ENCODE measurements at places on chromosomes 16 and 17. TPM values are rescaled to one million over a fixed set of nuclear protein-coding genes. Genes with fewer than 3 reads are reported as not detected.
A peak's percentile ranks its signal among the peaks of the same experiment; 100 is the strongest.

GRCh38 chr17:372157-373152, 19.8 kb upstream of the RPH3AL start:
- no peak for DNase-seq

Gene C17orf50
- 0.14 TPM for polyA plus RNA-seq

DNA sequence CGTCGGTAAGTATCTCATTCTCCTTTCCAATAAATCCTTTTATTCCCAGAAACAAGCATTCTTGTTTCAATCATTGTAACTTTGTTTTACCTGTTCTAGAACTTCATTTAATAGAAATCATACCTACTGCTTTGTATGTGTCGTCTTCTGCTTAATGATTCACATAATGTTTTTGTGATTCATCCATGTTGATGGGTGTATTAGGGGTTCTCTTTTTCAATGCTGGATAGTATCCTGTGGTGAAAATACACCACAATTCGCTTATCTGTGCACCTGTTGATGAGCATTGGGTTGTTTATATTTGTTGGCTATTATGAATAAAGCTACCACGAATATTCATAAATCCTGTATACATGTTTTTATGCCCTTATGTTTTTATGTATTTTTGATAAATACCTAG, 703.2 kb downstream of the MAF start:
- DNase-seq, result no peak

- DNase-seq, result no peak
These were observed 25.8 kb downstream of the ABR start for GRCh38 chr17:1153795-1154546.

DNA sequence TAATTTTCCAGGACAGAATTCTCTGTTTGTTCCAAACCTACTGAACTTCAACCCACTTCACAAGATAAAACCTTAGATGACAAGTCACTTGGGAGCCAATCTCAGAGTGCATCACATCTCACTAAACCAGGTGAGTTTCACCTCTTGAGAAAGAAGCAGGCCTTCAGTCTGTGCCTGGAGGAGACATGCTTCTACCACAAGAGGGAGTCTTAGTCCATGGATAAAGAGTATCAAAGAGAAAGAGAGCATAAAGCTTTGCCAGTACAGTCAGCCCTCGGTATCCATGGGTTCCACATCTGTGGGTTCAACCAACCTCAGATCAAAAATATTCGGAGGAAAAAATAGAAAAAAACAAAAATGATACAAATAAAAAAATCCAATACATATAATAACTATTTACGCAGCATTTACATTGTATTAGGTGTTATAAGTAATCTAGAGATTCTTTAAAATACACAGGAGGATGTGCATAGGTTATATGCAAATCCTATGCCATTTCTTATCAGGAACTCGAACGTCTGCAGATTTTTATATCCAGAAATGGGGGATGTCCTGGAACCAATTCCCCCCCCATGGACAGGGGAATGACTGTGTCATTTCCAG, 37.7 kb downstream of the DUSP14 start:
- peak; percentile 19 for DNase-seq

DNA sequence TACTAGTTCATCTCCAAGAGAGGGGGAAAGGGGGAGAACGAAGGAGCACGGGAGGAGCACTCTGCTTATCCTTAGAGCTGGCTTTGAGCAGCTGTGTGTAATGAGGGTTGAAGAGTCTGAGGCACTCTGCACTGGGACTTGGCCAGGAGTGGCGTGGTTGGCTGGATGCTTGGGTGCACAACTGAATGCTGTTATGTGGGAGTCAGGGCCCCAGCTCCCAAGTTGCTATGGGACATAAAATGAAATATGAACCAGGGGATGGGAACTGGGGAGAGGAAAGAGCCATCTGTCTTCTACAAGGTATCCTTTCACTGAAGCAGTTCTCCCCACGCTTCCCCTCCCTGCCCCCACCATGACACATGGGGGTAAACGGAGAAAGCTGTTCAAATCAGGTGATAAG, 105.9 kb upstream of the ANKFN1 start:
- no peak for DNase-seq

GRCh38 chr17:19513897-19514488, 19.7 kb upstream of the SLC47A1 start:
- no peak for DNase-seq

Gene CD300LF
- polyA plus RNA-seq, result 0.67 TPM

GRCh38 chr17:34182036-34182803, 72.9 kb upstream of the CCL2 start:
- no peak for DNase-seq

DNA sequence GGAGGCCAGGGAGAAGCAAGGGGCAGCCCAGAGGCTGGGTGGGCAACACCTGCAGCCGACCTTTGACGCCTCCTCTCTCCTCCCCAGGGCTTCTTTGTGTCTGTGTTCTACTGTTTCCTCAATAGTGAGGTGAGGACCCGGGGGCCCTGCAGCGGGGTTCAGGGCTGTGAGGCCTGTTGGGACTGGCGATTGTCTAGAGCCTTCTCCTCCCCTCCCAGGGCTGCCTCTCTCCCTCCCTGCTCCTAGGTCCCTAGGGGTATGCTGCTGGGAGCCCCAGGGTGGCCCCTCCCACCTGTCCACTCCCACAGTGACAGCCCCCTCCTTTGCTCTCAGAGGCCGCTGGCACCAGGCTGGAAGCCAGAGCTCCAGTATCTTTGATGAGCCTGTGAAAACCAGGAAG, 10.8 kb upstream of the SPPL2C start:
- DNase-seq, result no peak

GRCh38 chr16:81694494-81695280, 84.4 kb upstream of the PLCG2 start:
- no peak for DNase-seq

- no peak for DNase-seq
These were observed 524 bp downstream of the IQCK start for GRCh38 chr16:19718624-19718965.

DNA sequence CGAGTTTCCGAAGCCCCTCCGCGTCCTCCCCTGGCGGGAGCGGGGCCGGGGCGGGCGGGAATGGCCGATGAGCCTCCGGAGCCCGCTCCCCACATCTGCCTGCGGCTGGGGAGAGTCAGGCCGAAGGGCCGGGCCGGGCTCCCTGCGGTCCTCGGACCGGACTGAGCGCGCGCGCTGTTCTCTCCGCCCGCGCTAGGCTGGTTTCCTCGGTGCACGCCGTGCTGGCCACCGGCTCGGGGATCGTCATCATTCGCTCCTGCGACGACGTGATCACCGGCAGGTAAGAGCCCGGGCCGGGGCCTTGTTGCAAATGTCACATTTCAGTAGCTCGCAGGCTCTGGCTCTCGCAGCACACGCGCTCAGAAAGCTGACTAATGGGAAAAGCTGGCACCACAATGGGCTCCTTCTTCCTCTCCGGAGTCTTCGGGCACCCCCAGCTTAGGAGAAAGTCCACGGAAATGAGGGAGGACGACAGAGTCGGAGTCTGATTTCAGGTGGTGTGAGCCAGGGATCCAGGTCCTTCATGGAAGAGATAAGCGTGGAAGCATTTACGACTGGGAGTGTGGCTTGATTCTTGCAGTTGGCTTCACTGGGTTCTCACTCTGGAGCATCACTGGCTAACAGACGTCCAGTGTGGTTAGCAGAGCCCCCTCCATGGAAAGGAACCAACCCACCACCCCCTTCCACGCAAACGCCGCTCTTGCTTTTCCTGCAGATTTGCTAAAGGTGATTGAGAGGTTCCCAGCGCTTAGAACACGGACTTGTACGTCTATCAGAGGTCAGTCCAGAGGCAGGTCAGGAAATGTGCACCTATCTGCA, 715 bp downstream of the TLCD3A start:
- no peak for DNase-seq

GRCh38 chr16:578870-579405, 9.2 kb downstream of the PIGQ start:
- no peak for DNase-seq

DNA sequence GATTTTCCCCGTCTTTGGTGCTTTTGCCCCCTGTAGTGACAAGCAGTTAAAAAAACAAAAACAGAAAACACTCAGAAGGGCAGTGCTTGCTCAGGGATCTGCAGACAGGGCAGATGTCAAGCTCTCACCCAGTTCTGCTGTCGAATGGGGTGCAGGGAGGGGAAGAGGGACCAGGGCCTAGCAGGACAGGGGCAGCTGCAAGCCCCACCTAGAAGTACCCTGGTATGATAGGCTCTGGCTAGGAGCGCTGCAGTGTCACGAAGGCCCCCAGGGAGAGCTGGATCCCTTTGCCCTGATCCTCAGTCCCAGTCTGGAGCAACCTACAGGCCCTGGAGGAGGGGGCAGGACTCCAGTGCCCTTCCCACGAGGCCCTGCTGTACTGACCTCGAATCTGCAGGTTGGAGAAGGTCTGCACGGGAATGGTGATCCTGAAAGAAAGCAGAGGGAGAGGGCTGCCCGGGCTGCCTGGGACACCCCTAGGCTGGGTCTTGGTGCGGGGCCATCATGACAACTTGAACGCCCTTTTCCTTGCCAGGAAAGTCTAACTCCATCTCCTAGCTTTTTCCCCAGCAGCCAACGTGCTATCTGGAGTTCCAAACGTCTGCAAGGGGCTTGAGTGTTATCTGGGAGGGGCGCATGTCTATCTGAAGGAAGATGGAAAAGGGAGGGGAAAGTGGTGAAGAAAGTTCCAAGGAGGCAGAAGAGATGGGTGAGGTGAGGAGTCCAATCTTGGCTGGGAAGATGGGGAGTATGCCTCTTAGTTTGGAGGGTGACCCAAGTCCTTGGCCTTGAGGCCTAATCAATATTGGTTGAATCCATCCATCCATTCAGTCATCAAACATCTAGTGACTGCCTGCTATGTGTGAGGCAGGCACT, 4.8 kb downstream of the GFAP start:
- no peak for DNase-seq

DNA sequence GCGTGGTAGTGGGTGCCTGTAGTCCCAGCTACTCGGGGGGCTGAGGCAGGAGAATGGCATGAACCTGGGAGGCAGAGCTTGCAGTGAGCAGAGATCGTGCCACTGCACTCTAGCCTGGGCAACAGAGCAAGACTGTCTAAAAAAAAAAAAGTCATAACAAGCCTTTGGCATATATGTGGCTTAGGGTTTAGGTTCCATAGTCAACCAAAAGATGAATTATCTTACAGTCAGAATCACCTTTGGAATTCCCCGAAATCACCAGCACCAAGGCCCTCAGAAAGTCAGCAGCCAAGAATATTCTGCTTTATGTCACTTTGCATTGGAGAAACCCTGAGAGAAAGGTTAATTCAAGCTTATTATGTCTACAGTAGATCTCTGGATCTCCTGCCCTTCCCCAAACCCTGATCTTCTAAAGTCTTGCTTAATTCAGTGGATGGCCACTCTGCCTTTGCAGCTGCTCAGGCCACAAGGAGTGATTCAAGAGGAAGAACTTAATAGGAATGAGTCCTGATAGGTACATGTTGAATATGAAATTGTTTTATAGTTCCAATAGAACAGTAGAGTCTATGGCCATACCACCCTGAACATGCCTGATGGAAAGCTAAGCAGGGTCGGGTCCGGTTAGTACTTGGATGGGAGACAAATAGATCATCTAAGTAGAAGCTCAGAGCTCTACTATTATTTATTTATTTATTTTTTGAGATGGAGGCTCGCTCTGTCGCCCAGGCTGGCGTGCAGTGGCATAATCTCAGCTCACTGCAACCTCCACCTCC, 196.0 kb upstream of the CACNG5 start:
- no peak for DNase-seq

- no peak for DNase-seq
These were observed 11.6 kb downstream of the FBXL19 start for GRCh38 chr16:30934827-30935557.

GRCh38 chr16:53556521-53556920, 53.5 kb upstream of the AKTIP start:
- DNase-seq, result no peak

- no peak for DNase-seq
These were observed 6.3 kb downstream of the CSF3 start for GRCh38 chr17:40021451-40021971.

DNA sequence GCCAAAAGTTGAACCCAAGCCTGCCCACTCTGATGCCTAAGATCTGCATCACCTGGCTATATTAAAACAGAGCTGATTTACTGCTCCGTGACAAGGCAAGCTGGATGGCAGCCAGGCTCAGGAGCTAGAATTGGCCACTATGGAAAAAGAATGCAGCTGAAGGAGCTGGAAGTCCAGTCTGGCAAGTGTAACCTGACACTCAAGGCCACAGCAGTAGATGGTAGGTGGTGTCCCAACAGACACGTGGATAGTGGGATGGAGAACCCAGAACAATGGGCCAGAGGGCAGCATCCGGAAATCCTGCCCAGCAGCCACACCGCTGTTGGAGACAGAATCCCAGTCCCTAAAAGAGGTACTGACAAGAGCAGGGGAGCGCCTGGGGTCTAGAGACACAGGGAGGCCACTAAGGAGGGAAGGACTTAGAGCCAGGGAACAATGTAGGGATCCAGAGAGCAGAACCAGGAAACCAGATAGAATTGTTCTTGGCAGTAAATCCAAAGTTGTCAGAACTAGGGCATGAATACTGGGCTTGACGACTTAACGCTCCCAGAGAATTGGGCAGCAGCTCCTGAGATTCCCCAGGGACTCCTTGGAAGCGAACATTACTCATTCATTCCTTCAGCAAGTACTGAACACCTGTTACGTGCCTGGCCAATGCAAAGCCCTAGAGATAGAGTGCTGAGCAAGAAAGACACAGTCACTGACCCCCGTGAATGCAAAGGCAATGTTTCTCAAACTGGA, 85.7 kb downstream of the CDYL2 start:
- DNase-seq, result peak; percentile 7

GRCh38 chr17:14302091-14302430, 1.2 kb downstream of the HS3ST3B1 start:
- DNase-seq, result no peak

DNA sequence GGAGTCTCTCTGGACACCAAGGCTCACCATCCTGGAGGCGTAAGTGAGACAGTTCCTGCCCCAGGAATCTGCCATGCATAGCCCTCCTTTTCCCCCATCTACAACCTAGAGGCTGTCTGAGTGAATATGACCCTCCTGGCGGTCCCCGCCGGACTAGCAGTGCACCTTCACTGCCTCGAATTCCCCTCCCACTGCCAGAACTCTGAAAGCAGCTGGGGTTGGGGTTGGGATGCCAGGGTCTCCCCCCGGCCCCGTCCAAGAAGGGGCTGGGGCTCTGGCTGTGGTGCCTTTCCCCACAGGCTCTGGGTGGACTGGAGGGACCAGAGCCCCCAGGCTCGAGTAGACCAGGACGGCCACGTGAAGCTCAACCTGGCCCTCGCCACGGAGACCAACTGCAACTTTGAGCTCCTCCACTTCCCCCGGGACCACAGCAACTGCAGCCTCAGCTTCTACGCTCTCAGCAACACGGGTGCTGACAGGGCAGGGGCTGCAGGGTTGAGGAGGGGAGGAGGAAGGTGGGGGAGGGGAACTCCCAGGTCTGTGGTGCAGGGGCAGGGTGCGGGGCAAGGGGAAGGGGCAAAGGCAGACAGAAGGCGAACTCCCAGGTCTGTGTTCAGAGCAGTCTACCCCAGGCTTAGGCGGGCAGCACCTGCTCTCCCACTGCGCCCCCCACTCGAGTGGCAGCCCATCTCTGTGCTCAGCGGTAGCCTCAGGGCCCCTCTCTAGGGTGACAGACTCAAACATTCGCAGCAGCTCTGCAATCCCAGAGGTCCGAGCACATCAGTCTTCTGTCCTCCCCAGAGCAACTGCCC, 1.2 kb downstream of the ZACN start:
- no peak for DNase-seq
